Adipocyte (in vitro differentiated cells): ENCODE measurements at places on chromosomes 3 and 15.

GRCh38 chr15:99963096-99963825, 230.0 kb upstream of the LYSMD4 start:
- DNase-seq, result peak; percentile 1

GRCh38 chr15:80777137-80777536, 2.0 kb upstream of the CEMIP start:
- DNase-seq, result peak; percentile 97

DNA sequence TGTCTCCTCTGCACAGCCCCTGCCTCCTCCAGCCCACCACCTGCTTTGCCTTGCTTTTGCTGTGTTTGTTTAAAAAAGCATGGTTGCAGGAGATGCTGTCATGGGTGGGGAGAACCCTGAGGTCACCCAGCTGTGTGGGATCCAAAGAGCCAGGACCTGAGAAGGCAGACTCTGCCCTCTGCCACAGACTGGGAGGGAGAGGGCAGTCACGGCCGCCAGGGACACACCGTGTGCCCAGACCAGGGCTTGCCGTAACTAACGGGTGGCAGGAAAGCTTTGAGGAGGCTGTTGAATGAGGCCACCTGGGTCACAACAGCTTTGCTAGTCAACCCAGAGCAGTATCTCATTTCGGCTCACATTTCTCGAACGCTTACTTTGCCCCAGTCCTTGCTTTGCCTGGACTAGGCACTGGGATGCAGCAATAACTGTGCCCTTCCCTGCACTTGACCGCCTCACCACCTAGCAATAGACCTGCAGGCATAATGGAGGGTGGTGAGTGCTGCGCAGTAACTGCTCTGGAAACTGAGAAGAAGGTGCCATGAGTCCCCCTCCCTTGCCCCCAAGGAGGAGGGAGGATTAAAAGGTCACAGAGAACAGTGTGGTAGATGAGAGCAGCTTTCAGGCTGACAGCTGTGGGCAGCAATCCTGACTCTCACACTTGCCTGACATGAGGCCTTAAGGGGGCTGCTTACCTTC, 55.0 kb upstream of the CTDSPL start:
- DNase-seq, result no peak

DNA sequence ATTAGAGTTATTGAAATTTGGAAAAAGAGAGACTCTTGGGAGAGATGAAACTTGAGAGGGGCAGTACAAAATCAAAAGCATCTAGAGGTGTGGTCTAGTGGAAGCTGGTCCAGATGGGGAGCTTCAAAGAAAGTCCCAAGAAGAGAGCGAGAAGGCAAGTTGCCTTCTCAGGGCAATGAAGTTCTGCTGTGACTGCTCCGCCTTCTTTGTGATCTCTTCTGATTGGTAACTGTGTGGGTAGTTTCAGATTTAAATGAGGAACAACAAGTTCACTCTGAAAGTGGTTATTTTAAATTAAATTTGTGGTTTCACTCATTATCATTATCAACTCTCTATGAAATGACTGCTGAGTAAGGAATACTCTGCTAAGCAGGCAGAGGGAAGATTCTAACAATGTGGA, 233.3 kb downstream of the NLGN1 start:
- no peak for DNase-seq

DNA sequence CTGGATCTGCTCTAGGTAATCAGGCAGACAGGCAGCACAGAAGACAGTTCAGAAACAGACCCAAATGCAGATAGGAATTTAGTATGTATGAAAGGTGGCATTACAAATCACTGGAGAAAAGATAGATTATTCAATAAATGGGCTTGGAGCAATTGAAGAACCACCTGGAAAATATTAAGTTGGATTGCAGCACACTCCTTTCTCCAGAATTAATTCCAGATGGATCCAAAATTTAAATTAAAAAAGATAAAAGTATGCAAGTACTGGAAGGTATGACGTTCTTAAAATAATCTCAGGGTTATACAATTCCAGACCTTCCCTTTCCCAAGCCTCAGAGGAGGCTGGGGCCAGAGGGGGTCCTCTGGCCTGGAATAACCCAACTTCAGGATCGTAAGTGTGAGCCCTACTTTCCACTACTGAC, 32.5 kb downstream of the HRH1 start:
- peak; percentile 87 for DNase-seq

DNA sequence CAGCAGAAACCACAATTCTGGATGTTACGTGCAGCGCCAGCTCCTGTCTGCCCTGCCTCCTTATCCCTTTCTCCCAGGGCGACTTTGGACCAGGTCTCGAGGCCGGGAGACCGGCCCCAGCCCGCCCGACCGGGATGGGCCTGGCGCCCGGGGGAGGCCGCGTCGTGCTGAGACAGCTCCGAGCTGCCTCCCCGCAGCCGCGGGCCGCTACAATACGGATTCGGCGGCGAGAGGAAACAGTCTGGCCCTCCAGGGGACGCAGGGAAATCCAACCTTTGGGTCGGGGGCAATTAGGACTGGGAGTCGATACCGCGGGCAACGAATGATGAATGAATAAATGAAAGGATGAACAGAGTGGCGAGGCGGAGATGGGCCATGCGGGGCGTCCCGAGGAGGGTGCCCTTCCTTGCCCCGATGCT, 537 bp downstream of the GRAMD2A start:
- DNase-seq, result no peak

- no peak for DNase-seq
Measured at GRCh38 chr3:139737682-139738361, 60.0 kb upstream of the NMNAT3 start.

DNA sequence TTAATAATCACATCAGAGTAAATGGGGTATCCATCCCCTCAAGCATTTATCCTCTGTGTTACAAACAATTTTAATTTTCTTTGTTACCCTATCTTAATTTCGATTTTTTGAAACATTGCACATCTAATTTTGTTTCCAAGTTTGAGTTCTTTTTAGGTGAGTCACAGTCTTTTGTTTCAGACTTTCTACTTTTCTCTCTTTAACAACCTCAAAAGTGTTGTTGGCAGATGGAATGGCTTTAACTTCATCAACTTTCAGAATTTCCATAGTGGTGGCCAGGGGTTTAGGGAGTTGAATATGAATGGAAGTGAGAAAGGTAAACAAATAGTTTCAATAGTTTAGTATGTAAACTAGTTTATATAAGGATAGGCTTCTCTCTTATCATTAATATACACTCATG, 223.0 kb upstream of the MLF1 start:
- DNase-seq, result peak; percentile 24

GRCh38 chr15:92466834-92467233, 73.2 kb downstream of the ST8SIA2 start:
- DNase-seq, result no peak

- DNase-seq, result no peak
Measured at GRCh38 chr15:74383286-74383685, 15.8 kb upstream of the CYP11A1 start.

DNA sequence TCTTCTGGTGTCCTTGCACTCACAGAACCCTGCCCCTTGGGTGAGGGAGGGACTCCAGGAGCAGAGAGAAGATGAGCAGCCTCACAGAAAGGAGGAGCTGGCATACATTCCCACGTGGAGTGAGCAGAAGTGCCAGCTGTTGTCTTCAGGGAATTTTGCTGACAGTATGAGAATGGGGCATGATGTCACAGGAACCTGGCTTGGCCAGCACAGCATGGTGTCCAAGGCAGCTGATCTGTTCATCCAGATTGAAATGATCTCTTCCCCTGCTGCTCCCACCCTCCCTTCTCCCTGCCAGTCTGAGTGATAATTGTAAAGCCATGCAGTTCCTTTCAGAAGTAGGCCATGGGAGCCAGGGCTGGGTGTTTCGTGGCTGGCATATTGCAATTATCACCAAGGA, 53.3 kb downstream of the GJD2 start:
- no peak for DNase-seq

- DNase-seq, result no peak
Measured at GRCh38 chr3:135009014-135009413, 214.0 kb downstream of the EPHB1 start.

GRCh38 chr3:54862526-54862925, 65.3 kb downstream of the LRTM1 start:
- no peak for DNase-seq

DNA sequence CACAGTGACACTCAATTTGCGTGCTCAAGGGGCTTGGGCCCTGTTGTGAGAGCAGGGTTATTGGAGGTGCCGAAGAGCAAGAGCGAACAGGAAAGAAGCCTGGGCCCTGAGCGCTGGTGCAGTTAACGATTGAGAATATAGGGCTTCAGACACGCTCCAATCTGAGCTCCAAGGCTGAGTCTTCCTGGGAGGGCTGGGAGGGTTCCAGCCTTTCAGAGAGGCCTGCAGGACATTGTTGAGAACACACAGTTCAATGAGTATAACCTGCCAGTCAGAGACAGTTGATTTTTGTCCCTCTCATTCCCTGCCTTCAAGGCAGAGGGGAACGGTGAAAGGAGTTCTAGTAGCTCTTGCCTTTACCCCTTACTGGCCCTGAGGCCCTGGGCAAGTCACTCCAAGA, 47.3 kb downstream of the GLDN start:
- no peak for DNase-seq

- DNase-seq, result no peak
Measured at GRCh38 chr3:25096536-25096935, 331.5 kb upstream of the RARB start.

- peak; percentile 84 for DNase-seq
Measured at GRCh38 chr3:194671511-194671899, 486 bp downstream of the LSG1 start.

GRCh38 chr3:140359233-140359995, 318.4 kb upstream of the TRIM42 start:
- DNase-seq, result no peak

DNA sequence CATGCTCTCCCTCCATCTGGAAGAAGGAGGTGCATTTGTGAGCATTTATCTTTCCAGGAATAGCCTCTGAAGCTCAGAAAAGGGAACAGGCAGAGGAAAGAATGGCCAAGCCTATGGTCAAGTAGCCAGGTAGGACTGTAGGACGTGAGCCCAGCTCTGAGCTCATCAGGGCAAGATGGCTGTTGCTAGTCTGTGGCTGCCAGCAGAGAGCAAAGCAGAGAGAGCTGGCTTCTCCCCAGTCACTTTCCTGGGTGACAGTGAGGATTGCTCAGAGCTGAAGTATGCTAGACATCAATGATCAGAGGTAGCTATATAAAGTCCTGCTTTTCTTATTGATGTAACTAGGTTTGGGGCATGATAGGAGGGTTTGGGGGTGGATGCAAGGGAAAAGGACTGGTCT, 146.1 kb upstream of the SLC24A5 start:
- no peak for DNase-seq

DNA sequence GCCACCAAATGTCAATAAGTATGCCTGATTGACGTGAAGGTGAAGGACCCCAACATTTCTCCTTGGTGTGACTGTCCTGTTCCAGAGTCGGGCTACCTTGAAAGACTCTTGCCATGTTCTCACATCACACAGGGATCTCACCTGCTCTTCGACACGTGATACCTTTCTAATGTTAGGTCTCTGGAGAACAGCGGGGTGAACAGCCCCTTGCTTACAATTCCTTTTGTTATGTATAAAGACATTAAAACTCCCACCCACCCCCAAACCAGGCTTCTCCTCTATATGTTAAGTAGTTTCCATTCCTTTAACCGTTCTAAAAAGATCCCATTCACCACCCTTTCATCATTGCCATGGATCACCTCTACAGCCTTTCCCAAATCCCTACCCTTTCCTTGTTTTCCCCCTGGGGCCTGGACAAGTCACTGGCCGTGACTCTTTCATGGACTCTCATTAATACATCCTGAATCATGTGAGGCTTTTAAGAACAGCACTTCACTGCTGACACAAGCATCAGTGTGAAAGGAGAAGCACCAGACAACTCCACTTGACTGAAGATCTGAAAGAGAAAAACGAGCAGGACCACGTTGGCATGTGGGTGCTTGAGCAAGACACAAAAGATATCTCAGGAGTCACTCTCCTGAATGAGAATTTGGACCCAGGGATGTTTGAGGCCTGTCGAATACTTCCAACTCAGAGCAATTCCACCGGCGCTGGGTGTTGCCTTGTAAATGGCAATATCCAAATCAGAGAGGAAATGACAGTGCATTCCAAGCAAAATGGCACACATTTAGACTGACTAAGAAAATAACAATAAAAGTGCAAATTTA, 115.0 kb downstream of the FOXP1 start:
- no peak for DNase-seq

GRCh38 chr3:113128386-113129015, 82.9 kb upstream of the BOC start:
- no peak for DNase-seq

- DNase-seq, result no peak
Measured at GRCh38 chr3:101709126-101709525, 15.3 kb upstream of the CEP97 start.

DNA sequence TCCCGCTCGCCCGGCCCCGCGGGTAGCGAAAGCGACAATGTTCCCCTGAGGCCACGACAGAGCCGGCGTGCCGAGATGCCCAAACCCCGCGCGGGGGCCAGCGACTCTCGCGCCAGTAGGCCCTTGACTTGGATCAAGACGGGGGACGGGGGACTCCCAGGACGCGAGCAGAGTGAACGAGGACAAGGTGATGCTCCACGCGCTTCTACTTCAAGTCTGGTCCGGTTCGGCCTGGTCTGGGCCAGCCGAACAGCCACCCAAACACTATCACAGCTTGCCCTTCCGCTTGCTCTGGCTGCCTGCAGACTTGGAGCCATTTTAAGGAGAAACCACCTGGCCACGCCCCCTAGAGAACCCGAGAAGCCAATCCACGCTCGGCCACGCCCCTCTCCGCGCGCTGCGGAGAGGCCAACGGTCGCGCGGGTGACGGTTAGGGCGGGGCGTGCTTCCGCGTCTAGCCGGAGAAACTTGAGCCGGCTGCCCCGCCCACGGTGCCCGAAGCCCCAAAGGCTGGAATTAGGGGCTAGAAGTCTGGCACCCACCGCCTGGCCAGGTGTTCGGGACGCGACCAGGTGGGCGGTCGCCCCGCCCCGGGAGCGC, 608 bp upstream of the NDUFAF3 start:
- DNase-seq, result peak; percentile 100

DNA sequence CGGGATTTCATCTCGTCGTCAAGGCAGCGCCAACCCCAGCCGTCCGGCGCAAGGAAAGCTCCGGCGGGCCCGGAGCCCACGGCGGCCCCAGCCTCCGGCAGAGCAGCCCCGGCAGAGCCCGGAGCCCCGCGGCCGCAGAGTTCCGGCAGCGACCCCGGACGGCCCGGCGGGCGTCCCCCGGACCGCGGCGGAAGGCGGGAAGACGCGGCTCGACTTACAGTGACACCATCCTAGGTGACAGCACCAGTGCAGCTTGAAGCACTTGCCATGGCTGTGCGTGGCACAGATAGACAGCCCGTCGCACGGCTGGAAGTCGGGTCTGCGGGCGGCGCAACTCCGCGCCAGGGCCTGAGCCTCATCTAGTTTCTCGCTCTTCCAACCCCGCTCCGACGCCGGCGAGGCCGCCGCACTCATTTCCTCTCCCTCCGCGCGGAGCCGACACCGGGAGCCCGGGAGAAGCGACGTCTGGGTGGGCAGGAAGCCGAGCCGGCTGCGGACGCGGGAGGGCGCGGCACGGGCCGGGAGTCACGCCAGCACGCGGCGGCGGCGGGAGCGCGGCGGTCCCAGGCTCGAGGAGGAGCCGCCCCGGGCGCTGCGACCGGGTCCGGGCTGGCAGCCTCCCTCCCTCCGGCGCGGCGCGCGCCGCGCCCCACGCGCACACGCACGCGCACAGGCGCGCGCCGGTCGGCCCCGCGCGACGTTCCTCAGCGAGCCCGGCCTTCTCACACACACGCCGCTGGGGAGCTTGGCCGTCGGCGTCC, at the start of gene C3orf70:
C3orf70 (minus strand) TSS at position 651 of the 761 bp plus-strand sequence; CDS start at position 414, 237 bp downstream.
- DNase-seq, result peak; percentile 78

- peak; percentile 61 for DNase-seq
Measured at GRCh38 chr3:120661106-120661905, 20.7 kb downstream of the HGD start.

- DNase-seq, result peak; percentile 32
Measured at GRCh38 chr3:120767106-120767505, 24.6 kb downstream of the GTF2E1 start.

GRCh38 chr3:8540456-8540855, 38.8 kb downstream of the LMCD1 start:
- DNase-seq, result no peak
